ENCODE measurements at places on chromosomes 5 and 9.

DNA sequence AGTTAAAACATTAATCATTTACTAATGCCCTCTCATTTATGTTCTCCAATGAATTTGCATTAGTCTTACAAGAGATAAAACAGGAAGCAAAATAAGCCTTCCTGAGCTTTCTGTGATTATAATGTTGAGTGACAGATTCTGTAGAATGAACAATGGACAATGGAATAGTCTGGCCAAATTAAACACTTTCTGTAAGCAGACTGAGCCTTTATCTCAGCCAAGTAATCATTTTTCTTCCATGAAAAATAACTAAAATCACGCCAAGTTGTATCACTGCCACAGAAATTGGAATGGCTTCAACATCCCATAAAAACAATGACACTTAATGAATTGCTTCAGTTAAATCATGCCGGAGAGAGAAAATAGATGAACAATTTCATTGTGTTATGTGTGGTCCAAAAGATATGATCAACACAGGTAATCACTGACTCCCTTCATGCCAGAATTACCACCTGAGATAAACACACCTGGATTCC lies 63.0 kb downstream of the TSSK1B start:
- no peak for DNase-seq

GRCh38 chr5:166671811-166672210 lies 1619.6 kb upstream of the WWC1 start:
- no peak for DNase-seq

DNA sequence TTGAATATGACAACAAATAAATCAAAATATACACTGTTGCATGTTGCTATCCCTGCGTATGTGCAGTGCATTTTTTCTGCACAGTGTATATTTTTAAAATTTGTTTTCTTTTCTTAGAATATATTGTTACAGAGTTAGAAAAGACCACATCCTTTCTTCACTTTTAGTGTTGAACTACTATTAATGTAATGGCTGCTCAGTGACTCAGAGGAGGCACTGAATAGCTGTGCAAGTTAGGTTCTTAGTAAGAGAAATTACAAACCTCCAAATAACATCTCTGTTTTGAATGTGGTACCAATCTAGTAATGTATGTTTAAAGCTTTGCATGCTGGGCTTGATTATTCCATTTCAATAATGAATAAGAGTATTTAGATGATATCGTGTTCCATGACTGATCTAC lies 208.9 kb upstream of the PRR16 start:
- DNase-seq: no peak

- no peak for DNase-seq
These were observed 681.5 kb upstream of the ACO1 start for GRCh38 chr9:31702957-31703356.

- peak; percentile 35 for DNase-seq
These were observed 34.1 kb upstream of the PLIN2 start for GRCh38 chr9:19161257-19162025.

DNA sequence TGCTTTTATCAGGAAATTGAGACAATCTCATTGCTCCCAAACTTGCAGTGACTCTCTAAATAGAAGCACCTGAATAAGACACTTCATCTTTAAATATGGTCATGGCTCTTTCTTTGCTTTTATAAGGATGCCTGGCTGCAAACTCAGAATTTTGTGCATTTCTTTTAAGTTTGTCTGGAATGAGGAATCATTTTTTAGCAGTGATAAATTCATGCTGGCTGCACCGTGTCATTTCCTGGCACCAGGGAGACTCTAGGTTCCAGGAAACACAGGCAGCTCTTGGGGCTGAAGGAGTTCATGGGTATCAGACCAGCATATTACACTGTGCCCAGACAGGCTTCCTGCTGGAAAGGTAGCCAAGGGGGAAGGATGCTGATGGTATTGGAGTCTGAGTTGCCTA lies 109.9 kb downstream of the NUDT12 start:
- DNase-seq: no peak

DNA sequence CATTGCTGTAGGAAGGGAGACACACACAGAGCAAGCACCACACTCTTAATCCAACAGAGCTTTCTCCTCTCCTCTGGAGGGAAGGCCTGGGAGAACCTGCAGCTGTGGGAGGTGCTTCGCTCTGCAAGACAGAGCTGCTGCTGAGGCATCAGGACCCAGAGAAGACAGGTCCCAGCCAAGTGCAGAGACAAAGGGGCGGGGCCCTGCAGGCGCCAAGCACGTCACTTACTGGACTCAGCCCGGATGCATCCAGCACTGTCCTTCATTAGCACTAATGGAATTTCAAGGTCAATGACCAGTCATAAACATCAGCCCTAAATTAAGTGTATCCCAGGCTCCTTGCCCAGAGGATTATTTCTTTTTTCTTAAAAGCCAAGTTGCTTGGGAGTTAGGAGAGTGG lies 337.1 kb upstream of the PANK3 start:
- no peak for DNase-seq

DNA sequence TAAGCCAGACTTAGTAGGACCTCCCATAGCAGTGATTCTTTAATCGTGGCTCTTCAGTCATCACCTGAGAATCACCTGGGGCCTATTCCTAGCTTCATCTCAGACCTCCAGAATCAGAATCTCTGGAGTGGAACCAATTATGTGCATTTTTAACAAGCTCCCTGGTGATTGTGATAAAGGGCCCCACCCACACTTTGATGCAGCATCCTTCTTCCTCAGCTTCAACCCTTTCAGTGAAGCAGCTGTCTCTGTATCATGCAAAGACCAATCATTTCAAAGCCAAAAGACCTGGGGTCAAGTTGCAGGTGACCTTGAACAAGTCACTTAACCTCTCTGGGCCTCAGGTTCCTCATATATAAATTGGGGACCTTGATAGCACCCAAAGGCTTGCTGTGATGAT lies 17.1 kb downstream of the FBXO10 start:
- no peak for DNase-seq

GRCh38 chr5:148956477-148957385 lies 106.1 kb downstream of the SH3TC2 start:
- no peak for DNase-seq

GRCh38 chr5:150515446-150515845 lies 7.5 kb downstream of the NDST1 start:
- DNase-seq: no peak

- no peak for DNase-seq
These were observed 137.6 kb downstream of the DRD1 start for GRCh38 chr5:175306381-175306780.

DNA sequence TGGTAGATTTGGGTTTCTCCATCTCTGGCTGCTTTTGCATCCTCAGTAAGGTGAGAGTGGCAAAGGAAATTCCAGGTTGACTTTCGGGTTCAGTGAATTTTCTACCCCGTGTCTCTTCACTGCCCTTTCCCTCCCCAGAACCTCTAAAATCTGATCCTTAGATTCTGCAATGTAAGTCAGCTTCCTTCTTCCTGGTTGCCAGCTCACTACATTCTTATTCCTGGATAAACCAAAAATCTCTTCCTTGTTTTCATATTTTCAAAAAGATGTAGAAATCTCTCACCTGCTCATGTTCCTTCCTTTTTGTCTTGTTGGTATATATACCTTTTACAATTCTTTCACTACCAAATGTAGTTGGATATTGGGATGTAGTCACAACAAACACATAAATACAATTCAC lies 145.8 kb downstream of the TMC1 start:
- no peak for DNase-seq

DNA sequence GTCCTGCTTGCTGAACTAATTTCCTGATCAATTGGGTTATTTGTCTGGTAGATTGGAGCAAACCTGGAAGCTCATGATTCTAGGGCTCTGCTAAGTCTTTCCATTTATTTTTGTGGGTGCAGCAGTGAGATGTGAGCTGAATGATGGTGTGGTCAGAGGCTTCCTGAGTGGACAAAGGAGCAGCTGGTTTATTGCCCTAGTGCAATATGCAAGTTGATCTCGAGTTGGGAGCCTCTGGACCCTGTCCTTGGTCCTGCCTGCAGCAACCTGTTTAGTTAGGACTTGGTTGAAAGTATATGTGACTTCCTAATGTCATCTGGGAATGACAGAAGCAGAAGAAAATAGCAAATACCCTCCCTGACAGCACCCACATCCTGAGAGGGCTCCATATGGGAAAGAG lies 4.2 kb upstream of the UNC5A start:
- DNase-seq: no peak

GRCh38 chr9:133814586-133815208 lies 76.5 kb upstream of the SARDH start:
- no peak for DNase-seq
